ENCODE measurements at places on chromosomes 16 and 17.

DNA sequence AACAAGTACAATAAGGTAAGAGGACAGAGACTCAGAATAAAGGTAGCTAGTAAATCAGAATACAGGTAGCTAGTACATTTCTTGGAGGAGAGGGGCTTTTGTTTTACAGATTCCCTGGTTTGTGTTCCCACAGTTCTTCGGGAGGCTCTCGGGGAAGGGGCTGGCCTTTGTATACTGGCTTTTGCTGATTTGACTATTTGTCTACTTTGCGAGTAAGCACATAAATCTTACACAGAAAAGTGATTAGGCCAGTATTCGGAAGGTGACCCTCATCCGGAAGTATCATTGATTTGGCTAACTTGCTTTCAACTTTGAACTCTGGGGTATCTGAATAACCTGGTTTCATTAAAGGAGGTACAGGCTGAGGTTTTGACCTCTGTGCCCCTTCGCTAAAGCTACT, 21.4 kb upstream of the SNTB2 start:
- DNase-seq = no peak

- no peak for DNase-seq
These were observed 47.3 kb downstream of the NLRP1 start for GRCh38 chr17:5536866-5537650.

DNA sequence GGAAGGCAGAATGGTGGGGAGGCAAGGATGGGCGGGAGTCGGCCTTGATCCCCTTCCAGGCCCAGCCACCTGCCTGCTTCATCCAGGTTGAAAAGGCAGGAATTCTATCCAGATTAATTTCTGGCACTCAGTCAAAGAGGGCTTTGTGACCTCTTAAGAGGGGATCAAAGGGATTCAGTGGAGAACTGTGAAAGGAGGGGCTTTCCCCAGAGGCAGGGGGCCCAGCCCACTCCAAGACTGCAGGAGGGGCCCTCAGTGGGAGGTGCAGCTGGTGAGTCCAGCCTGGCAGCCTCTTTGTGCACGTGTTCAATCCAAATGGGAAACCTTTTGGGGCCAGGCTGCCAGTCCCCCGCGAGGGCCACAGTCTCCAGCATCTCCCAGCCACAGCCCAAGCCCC, 148.5 kb upstream of the PLCG2 start:
- DNase-seq = no peak

GRCh38 chr17:50170662-50171370, 5.0 kb downstream of the SGCA start:
- DNase-seq = no peak

DNA sequence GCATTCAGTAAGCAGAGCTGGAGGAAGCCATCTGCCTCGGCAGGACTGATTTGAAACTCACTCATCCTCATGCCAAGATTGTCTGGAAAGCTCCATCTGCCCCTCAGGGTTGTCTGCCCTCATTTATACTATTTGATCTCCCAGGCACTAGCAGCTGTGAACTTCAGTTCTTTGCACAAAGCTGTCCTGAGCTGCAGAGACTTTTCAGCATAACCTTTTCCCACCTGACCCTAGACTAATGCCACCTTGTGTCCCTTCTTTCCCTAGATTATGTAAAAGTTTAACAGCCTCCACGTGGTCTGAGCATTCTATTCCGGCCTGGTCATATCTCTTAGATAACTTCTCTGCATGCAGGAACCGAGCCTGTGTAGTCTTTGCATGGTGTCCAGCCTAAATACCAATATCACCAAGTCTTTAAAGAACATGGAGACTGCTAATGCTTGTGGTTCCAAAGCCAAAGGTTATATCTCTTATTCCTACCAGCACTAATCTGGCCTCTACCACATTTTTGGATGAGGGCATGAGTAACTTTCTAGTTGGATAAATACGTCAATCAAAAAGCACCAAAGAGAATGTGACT, 29.1 kb downstream of the STAT5A start:
- DNase-seq = no peak

GRCh38 chr17:13885953-13886889, 183.1 kb upstream of the COX10 start:
- no peak for DNase-seq

GRCh38 chr17:74513987-74514631, 17.2 kb downstream of the CD300LB start:
- DNase-seq = peak; percentile 81

DNA sequence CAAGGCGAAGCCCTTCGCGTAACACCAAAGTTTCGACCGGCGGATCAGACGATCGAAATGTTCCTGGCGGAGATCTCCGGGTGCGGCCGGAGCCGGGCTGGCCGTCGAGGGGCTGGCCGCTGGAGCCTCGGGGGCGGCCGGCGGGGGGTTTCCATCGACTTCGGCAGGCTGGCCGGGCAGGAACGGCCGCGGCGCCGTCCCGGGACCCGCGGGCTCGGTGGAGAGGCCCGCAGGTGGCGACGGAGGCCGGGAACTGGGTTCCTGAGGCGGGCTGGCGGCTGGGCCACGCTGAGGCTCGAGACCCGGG, 1.1 kb downstream of the EPOP start:
- DNase-seq = no peak

DNA sequence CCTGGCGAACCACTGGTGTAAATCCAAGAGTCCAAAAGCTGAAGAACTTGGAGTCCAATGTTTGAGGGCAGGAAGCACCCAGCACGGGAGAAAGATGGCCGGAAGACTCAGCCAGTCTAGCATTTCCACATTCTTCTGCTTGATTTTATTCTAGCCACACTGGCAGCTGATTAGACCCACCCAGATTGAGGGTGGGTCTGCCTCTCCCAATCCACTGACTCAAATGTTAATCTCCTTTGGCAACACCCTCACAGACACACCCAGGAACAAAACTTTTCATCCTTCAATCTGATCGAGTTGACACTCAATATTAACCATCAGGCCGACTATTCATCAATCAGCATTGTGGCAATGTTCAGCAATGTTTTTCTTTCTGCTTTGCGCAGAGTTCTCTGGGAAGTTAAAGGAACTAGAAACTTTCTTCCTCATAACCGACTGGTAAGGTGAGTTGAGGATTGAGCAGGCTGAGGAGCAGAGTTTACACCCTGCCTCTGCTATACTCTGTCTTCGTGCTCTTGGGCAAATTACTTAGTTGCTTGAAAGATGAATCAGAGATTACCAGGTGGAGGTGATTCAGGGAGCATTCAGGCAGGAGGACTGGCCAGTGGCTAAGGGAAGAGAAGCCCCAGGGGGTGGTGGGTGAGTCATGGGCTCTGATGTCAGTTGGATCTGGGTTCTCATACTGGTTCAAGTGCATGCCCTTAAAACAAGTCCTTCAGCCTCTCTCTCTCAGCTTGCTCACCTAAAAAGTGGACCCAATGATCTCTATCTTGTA, 28.2 kb upstream of the BRD7 start:
- DNase-seq = peak; percentile 13

- DNase-seq = no peak
These were observed 9.7 kb upstream of the KDM6B start for GRCh38 chr17:7824021-7824924.

DNA sequence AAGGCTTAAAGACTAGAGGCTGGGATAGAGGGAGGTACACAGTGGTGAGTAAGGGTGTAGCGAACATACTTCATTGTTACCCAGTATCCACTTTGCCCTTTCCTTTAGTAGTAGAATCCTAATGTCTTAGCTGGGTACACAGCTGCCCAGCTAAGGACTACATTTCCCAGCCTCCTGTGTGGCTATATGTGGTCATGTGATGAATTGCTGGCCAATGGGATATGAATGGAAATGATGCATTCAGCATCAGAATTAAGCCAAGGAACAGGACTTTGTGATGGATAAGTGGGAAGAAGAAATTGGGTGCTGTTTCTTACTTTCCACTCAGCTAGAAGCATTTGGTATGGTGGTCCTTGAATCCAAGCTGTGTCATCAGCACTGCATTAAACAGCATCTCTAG, 55.9 kb downstream of the FOXL1 start:
- no peak for DNase-seq

- peak; percentile 85 for DNase-seq
These were observed 33.2 kb upstream of the PLCG2 start for GRCh38 chr16:81745704-81746558.

DNA sequence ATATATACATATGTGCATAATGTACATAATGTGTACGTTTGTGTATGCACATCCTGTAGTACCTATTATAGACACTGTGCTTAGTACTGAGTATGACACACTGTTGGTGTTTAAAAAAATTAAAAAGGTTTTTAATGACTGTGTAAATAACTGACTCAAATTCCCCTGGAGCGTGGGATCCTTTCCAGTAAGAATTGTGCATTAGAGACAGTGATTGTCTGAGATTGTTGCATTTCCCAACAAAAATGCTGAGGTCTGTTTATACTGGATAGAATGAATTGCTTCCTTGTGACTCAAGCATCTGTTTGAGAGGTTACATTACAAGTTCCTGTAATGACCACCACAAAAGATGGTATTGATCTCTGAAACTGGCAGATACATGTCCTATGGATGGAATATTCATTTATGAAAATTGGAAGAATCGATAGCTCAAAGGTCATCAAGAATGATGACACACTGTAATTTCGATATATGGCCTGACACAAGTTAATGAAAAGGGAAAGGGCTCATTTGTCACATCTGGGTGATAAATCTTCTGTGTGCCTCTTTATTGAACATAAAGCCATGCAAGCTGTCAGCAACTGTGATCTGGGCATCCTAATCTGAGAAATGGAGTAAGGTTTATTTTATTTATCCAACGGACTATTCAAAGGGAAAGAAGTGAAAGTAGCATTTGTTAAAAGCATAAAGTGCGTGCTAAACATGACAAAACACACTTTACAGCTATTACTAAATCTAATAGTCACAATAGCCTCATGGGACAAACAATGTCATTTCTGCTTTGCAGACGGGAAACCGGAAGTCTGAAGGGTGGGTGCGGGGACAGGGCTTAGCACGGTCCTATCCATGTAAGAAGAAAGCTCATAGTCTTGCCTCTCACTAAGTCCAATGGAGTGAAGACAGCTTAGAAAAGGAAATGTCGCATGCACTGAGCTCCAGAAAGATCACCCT, 228.8 kb downstream of the CDH11 start:
- no peak for DNase-seq

DNA sequence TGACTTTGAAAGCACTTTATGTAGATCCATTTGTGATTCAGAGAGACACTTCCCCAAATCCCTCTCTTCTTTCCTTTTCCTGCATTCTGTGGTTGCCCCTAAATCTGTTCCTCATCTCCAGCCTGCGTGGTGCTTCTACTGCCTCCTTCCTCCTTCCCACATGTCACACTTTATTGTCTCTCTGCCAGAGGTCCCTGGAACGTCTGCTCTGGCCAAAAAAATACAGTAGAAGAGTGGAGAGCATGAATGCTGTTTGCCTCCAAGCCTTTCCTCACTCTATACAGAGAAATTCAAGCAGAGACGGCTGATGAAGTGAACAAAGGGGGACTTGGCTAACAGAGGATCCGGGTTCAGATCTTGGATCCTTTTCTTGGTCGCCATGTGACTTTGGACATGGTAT, 22.8 kb upstream of the IRX3 start:
- no peak for DNase-seq
